Ammon's horn (tissue), 1 donor: ENCODE measurements at places on chromosomes 12 and 14.

GRCh38 chr12:116026768-116027550 is 250.5 kb downstream of the MED13L start:
- DNase-seq: peak; percentile 15

DNA sequence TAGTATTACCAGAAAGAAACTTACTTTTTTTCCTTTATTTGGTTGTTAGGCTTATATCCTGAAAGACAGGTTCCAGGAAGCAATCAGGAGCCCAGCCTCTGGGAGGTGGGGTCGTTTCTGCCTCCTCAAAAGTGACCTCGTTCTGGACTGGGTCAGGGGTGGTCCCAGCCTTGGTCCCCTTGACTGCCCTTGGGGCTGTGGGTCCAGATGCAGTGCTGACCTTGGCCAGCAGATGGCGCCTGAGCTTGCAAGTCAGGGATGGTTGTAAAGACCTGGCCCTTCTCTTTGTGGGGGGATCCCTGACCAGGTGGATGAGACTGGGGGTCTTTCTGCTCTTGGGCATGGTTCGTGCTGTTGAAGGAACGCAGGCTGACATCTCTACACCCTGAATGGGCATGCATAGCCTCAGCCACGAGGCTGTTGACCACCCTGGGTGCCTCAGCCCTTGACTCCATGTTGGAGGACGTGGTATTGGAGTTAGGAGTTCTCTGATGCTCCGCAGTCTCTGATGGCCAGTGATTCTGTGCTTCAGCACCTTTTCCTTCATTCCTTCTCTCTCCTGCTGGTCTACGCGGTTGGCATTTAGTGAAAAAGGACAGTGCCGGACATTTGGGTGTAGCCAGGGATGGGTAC is 62.4 kb downstream of the ADCK1 start:
- peak; percentile 85 for DNase-seq

DNA sequence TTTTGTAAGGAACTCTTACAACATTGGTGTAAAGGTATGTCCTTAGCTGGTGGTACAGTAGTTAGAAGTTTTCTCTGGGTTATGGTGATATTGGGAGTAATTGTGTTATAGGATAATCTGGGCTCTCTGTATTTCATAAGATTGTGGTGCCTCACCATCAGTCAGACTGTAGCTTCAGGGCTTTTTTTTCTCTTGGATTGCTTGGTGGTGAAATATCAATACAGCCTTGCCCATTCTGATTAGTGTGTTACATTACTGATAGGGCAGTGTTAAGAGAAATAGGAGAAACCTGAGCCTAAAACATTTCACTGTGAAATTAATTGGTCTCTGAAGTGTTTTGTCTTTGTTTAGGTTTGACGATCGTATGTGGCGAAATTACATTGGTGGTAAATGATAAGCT is 71.0 kb downstream of the RCOR1 start:
- DNase-seq: no peak

GRCh38 chr12:685388-685787 is 22.1 kb upstream of the NINJ2 start:
- peak; percentile 43 for DNase-seq

DNA sequence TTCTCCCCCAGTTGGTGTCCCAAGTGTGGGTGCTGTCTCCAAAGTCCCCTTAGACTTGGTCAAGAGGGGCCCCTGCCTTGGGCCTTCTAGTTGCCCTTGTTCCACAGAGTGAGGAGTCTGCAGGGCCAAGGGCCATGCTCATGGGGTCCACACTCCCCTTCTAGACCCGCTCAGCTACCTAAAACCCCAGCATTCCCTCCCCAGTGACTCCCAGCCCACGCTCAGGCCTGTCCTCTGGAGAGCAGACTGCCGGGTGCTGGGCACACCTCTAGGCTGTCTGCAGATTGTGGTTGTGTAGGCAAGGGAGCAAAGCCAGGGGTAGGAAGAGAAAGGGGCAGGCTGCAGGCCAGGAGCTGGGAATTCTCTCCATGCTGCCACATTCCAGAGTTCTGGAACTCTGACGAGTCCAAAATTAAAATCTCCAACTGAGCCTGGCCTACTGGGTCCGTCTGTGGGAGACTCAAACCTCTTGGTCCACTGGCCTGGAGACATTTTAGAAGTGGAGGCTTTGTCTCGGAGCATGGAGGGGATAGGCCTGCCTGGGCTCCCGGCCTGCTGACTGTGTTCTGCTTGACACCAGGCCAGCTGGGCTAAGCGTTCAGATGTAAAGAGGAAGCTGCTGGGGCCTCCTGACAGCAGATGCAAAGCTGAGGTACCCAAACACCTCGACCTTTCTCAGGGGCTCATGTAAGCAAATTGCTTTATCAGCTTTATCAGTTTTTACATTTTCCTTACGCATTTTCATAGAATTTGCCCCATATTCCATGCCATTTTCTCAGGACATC is 13.7 kb upstream of the KRT5 start:
- peak; percentile 26 for DNase-seq

DNA sequence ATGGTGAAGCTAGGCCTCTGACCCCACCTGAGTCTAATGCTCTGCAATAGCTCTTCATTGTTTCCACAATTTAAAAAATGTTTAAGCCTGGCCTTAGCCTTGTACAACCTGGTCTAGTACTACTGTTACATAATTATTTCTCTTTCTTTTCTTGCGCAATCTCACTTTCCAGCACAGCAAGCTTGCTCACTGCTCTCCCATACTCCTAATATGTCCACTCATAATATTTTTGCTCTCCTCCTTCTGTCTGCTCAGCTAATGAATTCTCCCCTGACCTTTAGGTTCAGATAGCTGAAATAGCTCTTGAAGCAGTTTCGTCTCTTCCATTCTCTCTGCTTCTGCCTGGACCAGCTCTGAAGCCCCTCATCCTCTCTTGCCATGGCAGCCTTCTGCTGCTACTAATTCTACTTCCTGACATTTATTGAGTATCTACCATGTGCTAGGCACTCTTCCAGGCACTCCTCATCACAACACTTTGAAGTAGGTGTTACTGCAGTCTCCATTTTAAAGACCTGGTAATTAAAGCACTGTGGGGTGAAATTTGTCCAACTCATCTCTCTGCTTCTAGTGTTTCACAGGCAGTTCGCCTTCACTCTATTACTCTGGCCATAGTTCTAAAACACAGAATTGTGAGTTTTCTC is 2.8 kb upstream of the SLC48A1 start:
- DNase-seq: no peak

DNA sequence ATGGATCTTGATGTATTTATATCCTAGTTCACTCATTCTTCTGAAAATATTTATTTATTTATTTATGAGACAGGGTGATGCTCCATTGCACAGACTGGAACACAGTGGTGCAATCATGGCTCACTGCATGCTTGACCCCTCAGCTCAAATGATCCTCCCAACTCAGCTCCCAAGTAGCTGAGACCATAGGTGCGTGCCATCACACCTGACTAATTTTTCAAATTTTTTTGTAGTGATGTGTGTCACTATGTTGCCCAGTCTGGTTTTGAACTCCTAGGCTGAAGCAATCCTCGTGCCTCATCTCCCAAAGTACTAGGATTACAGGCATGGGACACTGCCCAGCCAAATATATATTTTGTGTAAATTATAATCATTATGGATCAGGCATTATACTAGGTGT is 595.6 kb upstream of the ATP2B1 start:
- no peak for DNase-seq

DNA sequence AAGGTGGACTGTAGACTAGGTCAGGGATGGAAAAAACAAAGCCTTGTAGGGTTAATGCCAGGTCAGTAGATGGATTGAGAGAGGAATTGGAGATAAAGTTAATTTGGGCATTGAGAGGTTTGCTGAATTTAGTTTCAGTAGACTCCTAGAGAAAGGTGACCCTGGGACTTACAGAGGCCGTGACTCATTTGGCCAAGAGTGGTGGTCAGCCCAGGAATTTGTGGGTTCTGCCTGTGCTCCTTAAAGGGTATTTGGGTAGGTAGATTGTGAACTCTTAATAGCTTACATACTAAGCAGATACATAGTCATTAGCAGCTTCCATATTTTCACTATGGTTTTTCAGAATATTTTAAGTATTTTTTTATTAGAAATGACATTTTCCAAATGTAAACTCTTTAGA is 21.8 kb downstream of the PLEKHA5 start:
- DNase-seq: no peak

DNA sequence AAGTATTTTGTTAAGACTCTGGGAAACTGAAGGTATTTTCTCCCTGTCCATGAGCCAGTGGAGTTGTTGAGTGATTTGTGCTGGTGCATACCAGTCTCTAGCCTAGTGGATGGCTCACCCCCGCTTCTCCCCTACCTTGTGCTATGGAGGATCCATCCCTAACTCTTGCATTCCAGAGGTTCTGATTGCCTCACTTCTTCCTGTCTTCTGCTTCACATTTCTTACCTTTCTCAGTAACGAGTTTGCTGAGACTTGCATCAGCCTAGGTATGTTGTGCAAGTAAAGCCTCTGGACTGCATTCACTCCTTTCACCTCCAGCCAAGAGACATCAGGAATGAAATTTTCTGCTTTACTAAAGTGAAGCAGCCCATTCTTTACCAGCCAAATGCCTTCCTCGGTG is 391.6 kb downstream of the ZFP36L1 start:
- no peak for DNase-seq
